ENCODE measurements at places on chromosomes 2 and 18.
A peak's percentile ranks its signal among the peaks of the same experiment; 100 is the strongest.

GRCh38 chr2:66426244-66427111 is 8.4 kb upstream of the MEIS1 start:
- no peak for DNase-seq

DNA sequence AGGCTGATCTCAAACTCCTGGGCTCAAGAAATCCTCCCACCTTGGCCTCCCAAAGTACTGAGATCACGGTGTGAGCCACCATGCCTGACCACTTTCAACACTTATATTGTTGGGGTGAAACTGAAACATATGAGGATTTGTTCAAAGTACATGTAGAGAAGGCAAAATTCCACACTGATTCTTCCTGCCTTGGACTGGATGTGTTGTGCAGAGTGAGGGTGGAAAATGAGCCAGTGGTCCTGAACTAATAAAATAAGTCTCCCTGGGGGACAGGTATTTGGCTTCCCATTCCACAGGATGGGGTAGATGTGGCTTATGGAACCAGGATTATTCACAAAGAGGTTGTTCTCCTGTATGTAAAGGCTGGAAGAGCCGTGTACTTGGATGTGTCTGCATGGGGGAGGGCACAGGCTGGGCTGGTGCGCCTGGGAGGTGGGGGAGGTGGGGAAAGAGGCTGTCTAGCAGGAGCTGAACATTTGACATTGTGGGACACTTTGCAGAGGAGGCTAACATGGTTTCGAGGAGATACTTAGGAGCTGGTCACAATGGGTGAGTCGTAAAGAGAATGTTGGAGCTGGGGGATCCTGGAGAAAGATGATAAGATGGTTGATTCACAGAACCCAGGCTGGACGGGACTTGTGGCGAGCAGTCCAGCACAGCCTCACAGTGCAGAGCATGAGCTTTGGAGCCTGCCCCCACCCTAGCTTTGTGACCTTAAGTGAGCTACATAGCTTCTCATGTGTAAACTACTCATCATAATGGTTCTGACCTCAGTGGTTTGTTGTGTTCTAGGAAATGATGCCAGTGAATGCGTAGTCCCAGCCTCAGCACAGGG is at the start of gene TXNDC2:
TSS of gene TXNDC2 (plus strand) at position 804 of the 835 bp plus-strand sequence. CDS start 708 bp downstream, outside the sequence.
- DNase-seq = no peak

DNA sequence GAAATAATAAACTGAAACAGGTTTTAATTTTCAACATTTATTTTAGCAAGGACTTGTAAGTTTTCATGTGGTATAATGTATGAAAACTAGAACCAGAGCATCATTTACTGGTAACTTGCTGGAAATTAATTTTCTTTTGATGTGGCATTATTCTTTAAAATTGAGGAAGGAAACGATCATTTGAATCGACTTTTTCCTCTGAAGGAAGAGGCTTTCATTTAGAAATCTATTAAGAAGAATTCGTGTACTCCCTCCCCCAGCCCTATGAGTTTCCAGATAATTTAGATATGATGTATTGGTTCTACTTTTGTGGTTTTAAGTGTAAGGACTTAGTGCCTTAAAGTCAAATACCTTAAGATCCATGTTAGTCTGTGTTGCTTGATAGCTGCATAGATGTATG is 2.5 kb downstream of the BABAM2 start:
- no peak for DNase-seq

GRCh38 chr2:124921191-124921590 is 896.1 kb downstream of the CNTNAP5 start:
- no peak for DNase-seq

GRCh38 chr2:10043256-10043905 is at the start of gene KLF11:
TSS of gene KLF11 (plus strand) at chr2:10043550. CDS start at chr2:10043717, 167 bp downstream.
- DNase-seq = peak; percentile 92

DNA sequence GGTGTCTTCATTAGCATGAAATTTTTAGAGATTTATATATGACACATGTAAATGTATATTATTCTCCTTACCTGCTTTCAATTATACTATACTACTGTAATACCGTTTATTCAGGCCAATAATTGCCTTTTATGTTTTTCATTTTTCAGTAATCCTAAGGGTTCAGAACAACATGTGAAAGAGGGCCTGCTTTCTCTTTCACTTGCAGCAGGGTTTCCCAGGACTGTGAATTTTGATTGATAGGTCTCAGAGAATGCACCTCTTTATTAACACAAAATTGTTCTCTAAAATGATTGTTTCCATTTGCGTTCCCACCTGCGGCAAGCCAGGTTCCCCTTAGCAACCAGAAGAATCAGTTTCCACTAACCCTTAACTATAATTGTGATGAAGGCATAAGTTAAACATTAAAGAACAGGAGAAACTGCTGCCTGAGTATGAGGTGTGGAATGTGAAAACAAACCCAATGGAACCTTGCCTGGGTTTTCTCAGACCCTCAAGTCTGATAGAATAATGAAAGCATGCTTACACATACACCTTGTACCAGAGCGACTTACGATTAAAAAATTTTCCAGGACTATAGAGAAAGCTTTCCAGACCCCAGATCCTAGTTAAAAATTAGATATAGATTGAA is 1591.2 kb upstream of the LRRTM1 start:
- no peak for DNase-seq

GRCh38 chr18:46528037-46528436 is 129.0 kb downstream of the LOXHD1 start:
- no peak for DNase-seq

GRCh38 chr2:237154082-237154638 is 68.5 kb downstream of the COPS8 start:
- peak; percentile 53 for DNase-seq

- DNase-seq = no peak
These were observed 47.8 kb downstream of the ZAP70 start for GRCh38 chr2:97761192-97761591.

GRCh38 chr2:151614606-151615306 is 119.5 kb downstream of the NEB start:
- DNase-seq = no peak

DNA sequence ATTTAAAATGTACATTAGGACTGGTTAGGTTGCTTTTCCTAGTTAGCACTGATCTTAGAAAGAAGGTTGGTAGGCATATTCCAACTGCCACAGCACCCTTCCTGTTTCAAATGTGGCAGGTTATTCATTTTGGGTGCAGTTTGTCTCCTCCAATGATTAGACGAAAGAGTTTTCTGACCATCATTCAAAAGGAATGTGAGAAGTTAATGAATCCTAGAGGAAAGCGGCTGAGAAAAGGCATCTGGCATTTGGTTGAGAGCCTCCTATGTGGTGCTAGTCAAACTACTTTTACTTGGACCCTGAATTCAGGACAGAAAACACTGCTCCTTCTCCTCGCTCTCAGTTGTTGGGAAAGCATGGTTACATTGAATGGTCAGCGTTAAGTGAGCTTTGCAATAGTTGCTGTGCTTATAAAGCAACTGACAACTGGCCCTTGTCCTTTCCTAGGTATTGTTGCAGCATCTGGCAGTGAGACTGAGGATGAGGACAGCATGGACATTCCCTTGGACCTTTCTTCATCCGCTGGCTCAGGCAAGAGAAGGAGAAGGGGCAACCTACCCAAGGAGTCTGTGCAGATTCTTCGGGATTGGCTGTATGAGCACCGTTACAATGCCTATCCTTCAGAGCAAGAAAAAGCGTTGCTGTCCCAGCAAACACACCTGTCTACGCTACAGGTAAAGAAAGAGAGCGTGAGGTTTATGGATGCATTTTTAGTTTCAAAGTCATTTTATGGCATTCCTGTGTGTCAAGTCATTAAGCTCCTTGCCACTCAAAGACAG is 6.1 kb downstream of the TGIF1 start:
- no peak for DNase-seq

Measured in testis (tissue), 5 donors.